Kidney glomerular epithelial cell (primary cell): ENCODE measurements at places on chromosomes 4 and X.

- no peak for DNase-seq
Observed at GRCh38 chr4:71006203-71006907, 12.9 kb downstream of the DCK start.

- DNase-seq: no peak
Observed at GRCh38 chr4:124722071-124722470, 9.5 kb upstream of the ANKRD50 start.

- no peak for DNase-seq
Observed at GRCh38 chr4:174023641-174024040, 259.8 kb downstream of the FBXO8 start.

DNA sequence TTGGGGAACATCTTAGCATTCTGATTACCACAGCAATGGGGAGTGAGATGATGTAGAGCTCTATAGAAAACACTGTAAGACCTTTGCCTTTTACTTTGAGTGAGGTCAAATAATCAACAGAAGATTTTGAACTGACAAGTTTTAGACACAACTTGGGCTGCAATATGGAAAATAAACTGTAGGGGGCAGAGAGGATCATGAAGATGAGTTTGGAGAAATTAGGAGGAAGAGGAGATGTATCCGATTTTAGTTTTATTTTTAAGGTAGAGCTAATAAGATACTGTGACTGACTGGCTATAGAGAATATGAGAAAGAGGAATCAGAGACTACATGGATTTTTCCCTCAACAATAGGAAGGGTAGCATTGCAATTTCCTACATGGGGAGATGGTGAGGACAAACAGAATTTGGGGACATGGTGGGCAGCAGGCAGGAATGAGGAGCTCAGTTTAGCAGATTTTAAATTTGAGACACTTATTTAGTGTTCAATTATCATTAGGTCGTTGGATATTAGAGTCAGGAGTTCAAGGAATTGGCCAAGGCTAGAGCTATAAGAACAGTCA, 563.1 kb downstream of the INPP4B start:
- DNase-seq: no peak

- no peak for DNase-seq
Observed at GRCh38 chrX:78064152-78064551, 39.9 kb upstream of the PGK1 start.
